ENCODE measurements at places on chromosomes 6 and 20.
A peak's percentile ranks its signal among the peaks of the same experiment; 100 is the strongest.

GRCh38 chr6:81263531-81264168, 488.8 kb downstream of the TENT5A start:
- DNase-seq, result no peak

- no peak for DNase-seq
Observed at GRCh38 chr6:37992749-37993148, 173.2 kb downstream of the ZFAND3 start.

- no peak for DNase-seq
Observed at GRCh38 chr6:30998785-30999184, 11.5 kb upstream of the MUC22 start.

- DNase-seq, result no peak
Observed at GRCh38 chr20:33594743-33595142, 67.4 kb upstream of the C20orf144 start.

GRCh38 chr20:8974009-8974708, 94.7 kb upstream of the PLCB4 start:
- peak; percentile 29 for DNase-seq

DNA sequence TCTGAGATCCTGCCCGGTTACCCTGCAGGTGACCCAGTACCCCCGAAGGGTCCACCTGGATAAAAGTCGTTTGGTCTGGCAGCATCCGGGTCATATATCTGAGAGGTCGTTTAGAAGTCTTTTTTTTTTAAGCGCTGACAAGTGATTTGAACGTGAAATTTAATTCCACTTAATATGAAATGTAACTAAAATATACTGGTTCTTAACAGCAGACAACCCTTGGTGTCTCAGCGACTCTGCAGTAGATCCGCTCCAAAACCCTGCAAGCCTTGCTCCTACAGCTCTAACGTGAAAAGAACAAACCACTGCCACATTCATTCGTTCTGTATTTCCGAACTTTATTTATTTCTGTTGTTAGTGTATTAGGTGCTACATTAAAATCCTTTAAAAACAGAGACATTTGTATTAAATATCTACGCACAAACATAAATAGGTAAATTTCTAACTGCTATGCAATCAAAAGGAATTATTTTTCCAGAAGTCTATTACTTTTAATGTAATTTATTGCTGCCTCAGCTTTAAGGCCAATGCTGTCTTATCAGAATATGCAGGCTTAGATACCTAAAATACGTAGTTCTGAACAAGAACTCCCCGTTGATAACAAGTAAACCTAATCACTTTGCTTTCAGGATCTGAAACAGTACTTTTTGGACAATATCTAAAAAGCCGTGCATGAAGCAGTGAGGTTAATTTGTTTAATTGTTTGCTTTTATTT, 33.5 kb upstream of the TCF21 start:
- no peak for DNase-seq

- no peak for DNase-seq
Observed at GRCh38 chr6:562052-562676, 94.7 kb downstream of the HUS1B start.

DNA sequence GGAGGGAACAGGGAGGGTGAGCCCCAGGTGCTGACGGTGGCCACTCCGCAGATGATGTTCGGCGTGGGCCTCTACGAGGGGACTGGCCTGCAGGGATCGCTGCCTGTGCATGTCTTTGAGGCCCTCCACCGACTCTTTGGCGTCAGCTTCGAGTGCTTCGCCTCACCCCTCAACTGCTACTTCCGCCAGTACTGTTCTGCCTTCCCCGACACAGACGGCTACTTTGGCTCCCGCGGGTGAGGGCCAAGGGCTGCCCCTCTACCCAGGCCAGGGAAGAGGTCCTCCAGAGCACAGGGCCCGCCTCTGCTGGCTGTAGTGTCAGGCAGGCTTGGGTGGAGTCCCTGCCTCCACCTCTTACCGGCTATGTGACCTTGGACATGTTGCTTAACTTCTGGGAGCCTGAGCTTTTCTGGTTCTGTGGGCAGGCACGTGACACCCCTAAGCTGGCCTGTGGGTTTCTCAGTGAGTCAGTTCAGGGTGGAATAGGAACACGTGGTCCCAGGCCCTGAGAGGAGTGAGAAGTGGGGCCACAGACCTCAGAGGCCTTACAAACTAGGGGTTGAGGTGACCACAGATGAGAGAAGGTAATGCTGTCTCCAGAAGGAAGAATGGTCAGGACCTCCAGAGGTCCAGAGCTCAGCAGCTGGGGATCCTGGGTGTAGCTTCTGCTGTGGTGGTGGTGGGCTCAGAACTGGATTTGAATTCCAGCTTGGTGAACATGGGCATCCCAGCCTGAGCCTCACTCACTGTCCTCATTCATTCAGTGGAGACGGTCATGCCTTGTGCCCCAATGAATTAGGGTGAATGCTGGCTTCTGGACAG, 11.9 kb downstream of the PCIF1 start:
- DNase-seq, result no peak

GRCh38 chr6:152441902-152442301, 195.3 kb downstream of the SYNE1 start:
- DNase-seq, result no peak

- no peak for DNase-seq
Observed at GRCh38 chr6:143555071-143555492, 43.6 kb upstream of the FUCA2 start.

DNA sequence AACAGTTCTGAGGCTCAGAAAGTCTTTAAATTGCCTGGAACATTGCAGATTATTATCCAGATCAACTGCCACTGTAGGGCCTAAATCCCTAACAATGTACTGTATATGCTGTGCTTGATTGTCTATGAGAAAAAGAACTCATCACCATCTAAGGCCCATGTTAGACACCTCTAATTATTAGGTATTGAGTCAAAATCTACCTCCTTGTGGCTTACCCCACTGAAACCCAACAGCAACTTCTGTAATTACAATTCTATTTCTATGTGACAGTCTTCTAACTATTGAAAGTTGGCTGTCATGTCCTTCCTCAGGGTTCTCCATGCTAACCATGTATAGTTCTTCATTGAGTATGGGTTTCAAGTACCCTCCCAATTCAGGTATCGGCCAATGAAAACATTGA, 13.9 kb downstream of the MCM9 start:
- DNase-seq, result no peak

- DNase-seq, result peak; percentile 76
Observed at GRCh38 chr6:121619987-121620740, 184.7 kb downstream of the GJA1 start.

DNA sequence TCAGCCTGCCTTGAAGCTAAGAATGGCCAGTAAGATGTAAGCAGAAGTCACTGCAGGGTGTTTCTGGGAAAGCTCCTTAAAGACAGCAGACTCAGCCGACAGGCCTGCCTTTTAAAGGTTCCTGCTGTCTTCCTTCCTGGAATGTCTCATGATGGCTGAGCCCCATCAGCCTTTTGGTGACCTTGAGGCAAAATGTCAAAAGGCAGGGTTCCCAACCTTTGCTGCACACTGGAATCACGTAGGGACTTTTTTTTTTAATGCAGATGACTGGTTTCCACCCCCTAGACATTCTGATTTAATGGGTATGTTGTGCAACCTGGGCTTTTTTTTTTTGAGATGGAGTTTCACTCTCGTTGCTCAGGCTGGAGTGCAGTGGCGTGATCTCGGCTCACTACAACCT, 11.6 kb downstream of the MDGA1 start:
- no peak for DNase-seq

DNA sequence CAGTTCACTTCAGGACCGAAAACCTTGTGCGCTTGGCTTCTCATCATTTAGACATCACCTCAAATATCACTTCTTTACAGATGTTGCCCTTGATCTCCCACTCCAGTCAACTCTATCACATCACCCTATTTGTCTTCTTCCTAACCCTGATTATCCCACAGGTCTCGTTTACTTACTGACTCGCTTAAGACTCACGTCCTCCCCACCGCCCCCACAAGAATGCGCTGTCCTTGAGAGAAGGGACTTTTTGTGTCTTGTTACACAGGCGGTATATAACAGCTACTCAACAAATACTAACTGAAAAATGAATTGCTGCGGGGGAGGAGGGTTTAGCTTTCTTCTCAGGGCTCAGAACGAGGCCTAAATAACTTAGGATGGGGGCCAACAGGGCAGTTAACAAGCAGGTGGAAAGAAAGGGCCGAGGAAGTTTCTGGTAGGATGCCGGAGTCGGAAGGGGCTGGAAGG, 527 bp downstream of the TOMM34 start:
- DNase-seq, result peak; percentile 33

DNA sequence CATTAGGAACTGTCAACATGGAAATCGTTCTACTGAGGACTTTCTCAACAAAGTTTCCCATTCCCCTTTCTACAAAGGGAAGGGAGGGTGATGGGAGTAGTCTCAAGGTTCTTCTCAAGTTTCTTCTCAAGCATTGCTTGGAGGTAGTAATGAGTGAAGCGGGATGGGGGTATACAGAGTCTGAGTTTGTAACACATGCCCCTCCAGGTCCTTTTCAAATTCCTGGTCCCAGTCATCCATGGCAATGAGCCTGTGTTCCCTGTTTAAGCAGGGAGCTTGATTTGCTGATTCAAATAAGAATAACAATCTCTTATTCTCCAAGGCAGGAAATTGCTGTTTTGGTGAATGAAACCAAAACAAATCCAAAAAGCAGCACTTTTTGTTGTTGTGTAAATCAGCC, 45.5 kb downstream of the MYLK4 start:
- DNase-seq, result no peak

GRCh38 chr6:72283571-72283970, 338.3 kb upstream of the KCNQ5 start:
- no peak for DNase-seq

GRCh38 chr20:1876217-1876921, 18.8 kb upstream of the SIRPA start:
- no peak for DNase-seq

- no peak for DNase-seq
Observed at GRCh38 chr6:147103694-147104093, 100.5 kb upstream of the STXBP5 start.
